ENCODE measurements at places on chromosomes 7 and 10.
A peak's percentile ranks its signal among the peaks of the same experiment; 100 is the strongest.

- DNase-seq: no peak
Measured at GRCh38 chr7:18126281-18126680, 98.6 kb upstream of the PRPS1L1 start.

- DNase-seq: no peak
Measured at GRCh38 chr10:130137090-130137448, 878 bp downstream of the GLRX3 start.

DNA sequence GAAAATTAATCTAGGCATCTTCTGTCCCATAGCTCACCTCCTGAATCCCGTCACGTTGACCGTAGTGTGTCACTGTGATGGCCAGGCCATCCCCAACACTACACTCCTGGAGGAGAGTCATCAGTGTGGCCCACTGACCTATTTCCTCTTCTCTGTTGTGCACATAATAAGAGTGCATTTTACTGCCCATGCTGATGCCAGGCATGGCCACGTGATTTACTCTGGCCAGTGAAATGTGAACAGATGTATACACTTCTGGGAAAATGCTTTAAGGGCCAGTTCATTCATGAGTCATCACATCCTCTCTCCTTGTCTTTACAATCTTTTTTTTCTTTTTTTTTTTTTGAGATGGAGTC is 101.9 kb upstream of the PIP4K2A start:
- no peak for DNase-seq

GRCh38 chr7:91247500-91247899 is 16.7 kb upstream of the FZD1 start:
- no peak for DNase-seq

GRCh38 chr7:121697731-121698316 is 175.1 kb upstream of the PTPRZ1 start:
- no peak for DNase-seq

GRCh38 chr10:1346201-1346600 is 290.0 kb downstream of the WDR37 start:
- DNase-seq: no peak

DNA sequence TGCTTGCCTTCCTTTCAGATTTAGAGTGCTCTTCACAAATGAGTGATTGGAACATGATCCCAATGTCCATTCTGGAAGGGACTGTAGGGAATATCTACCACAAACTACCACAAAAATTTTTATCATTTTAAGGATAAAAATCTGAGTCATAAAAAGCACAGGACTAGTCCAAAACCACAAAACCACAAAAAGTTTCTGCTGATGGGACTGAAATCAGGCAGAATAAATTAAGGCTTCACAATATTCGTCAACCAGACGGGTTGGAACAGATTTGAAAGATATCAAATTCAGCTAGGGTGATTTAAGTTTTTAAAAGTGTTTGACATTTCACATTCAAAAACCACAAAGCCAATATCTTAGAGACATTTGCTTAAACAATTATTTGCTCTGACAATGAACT is 100.1 kb upstream of the PTN start:
- DNase-seq: no peak

- DNase-seq: no peak
Measured at GRCh38 chr7:74452748-74453321, 871 bp upstream of the GTF2IRD1 start.

DNA sequence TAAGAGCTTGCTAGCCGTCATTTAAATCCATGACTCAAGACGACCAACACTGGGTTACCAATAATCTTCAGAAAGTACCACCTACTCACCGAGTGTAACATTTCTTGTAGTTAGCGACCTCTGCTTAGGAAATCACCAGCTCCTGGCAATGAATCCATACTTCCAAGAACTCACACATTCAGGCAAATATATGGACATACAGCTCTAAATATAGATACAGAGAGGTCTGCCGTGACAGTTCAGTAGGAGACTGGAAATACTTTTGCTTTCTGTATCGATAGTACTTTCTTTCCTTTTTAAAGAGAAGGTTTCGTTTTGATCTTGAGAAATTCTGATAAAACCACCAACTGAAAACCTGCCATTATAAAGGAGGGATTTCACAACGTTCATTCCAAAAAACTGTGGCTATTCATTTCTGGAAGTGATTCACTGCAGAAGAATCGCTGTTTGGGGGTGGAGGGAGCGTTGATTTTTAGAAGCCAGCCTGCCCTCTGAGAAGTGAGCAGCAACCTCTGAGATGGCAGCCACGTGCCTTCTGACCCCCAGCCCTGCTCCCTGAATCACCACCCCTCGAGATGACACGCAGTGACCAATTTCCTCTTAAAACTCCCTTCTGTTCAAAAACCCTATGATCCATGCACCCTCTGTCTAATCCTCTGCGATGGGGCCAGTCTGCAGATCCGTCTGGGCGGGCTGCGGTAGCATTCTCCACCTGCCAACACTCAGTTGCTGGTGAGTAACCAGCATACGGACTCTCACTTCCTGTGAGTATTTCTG is 179.0 kb upstream of the KLF14 start:
- DNase-seq: peak; percentile 94

DNA sequence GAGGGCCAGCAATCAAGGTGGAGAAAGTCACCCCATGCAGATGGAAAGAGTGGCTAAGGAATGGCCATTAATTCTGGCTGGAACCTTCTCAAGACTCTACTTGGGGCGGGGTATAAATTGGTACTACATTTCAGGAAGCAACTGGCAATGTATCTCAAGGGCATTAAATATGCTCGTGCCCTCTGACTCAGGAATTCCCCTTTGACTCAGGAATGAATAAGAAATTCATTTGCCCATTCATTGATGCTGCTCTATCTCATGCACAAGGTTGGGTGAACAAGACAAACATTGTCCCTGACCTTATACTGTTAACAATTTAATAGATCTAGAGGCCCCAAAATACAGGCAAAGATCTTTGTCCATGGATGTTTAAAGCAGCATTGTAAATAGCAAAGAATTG is 188.1 kb downstream of the MYOF start:
- no peak for DNase-seq
